ENCODE measurements at places on chromosomes 4 and X.

- H3K36me3 ChIP-seq: no peaks in the 10 kb centered on the region
- DNase-seq: no peak
- H3K4me1 ChIP-seq: peaks cover 7% of the 10 kb centered on the region
- H3K27me3 ChIP-seq: no peaks in the 10 kb centered on the region
Measured at GRCh38 chr4:54687887-54688841, 30.4 kb downstream of the KIT start.

DNA sequence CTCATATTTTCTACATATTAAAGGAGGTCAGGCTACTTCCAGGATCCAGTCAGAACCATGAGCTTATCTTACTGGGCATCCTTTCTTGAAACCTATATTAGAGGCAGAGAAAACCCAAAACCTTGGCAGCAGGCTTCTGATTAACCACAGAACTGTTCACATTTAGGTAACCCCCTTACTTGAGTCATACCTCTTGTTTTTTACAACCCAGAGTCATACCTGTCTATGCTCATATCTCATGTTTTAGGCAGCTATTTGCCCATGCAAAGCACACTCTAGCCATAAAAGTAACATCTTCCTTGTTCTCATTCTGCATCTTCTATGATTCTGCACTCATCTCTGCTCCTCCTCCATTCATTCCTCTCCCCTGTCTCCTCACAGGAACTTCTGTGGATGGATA lies 138.0 kb upstream of the SMIM31 start:
- H3K4me3 ChIP-seq: no peak overlapping the region
- peaks cover 3% of the 10 kb centered on the region for H3K4me1 ChIP-seq
- DNase-seq: no peak
- no peaks in the 10 kb centered on the region for H3K27me3 ChIP-seq

GRCh38 chr4:18390655-18391353 lies 369.2 kb upstream of the LCORL start:
- no peaks in the 10 kb centered on the region for H3K36me3 ChIP-seq
- H3K4me3 ChIP-seq: no peak overlapping the region

DNA sequence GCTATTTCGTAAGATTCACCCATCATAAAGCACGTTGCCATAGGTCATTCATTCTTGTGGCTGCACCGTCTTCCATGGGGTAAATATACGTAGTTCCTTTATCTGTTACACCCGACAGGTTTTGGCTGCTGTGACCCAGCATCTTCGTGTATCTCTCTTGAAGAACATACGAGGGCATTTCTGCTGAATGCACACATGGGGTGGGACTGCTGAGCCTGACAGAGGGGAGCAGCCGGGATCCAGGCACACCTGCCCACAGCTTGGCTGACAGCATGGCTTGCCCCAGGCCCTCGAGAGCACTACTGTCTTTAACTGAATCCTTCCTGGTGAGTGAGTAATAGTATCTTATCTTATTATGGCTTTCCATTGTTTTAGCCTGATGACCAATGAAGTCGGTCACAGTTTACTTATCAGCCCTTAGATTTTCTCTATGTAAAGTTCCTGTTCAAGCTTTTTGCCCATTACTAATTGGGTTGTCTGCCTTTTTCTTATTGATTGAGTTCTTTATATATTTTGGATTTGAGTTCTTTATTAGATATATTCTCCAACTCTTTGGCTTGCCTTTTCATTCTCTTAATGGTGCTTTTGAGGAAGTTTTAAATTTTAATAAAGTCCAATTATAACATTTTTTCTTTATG lies 45.0 kb upstream of the MXD4 start:
- no peak overlapping the region for H3K4me3 ChIP-seq
- no peak overlapping the region for H3K27ac ChIP-seq
- no peak for DNase-seq
- no peaks in the 10 kb centered on the region for H3K4me1 ChIP-seq
- H3K36me3 ChIP-seq: peaks cover 11% of the 10 kb centered on the region
